Neural crest cell (in vitro differentiated cells): ENCODE measurements at places on chromosomes 13 and 19. TPM values are rescaled to one million over a fixed set of nuclear protein-coding genes. Genes with fewer than 3 reads are reported as not detected.

GRCh38 chr19:13849991-13850909 lies 26.7 kb upstream of the NANOS3 start:
- DNase-seq = peak; percentile 62

- DNase-seq = no peak
These were observed 4.0 kb upstream of the FTL start for GRCh38 chr19:48961051-48961649.

DNA sequence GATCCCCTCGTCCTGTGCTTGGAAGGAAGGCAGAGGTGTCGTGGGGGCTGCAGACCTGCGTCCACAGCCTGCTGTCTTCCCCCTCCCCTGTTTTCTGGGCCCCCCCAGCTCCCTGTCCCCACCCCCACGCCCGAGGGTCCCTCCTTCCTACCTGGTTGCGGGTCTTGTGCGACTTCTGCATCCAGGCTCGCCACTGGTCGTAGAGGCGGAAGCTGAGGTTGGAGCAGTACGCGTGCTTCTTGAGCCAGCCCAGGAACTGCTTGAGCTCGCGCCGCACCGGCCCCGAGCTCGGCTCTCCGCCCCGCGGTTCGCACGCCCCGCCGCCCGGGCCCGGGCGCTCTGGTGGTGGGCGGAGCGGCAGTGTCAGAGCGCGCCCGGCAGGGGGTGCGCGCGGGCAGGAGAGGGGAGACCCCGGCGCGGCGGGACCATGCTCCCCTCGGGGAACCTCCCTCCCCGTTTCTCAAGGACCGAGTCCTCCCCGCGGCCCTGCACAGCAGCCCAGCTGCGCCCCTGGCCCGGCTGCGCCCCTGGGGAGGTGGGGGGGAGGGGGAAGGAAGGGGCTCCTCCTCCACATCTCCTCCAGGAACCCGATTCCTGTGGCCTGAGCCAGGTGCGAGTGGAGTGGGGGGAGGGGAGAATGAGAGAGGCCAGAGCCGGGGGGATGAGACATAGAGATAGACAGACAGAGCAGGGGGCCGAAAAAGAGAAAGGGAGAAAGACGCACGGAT lies 5.7 kb downstream of the REX1BD start:
- peak; percentile 77 for DNase-seq

DNA sequence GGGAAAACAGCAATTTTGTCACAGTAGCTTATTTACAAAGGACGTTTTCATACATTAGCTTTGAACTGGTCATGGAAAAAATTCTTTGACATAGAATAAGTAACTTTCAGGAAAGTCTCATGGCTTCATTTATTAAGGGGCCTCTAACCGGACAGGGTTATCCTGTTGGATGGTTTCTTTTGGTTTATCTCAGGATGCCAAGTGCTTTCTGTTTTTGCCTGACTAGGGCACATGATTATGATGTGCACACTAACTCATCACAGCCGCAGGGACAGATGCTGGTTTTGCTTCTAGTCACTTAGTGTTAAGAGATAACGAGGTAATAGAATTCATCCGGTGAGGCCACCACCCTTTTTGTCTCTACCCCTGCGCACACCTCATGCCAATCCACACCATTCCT lies 53.0 kb downstream of the TGDS start:
- no peak for DNase-seq

DNA sequence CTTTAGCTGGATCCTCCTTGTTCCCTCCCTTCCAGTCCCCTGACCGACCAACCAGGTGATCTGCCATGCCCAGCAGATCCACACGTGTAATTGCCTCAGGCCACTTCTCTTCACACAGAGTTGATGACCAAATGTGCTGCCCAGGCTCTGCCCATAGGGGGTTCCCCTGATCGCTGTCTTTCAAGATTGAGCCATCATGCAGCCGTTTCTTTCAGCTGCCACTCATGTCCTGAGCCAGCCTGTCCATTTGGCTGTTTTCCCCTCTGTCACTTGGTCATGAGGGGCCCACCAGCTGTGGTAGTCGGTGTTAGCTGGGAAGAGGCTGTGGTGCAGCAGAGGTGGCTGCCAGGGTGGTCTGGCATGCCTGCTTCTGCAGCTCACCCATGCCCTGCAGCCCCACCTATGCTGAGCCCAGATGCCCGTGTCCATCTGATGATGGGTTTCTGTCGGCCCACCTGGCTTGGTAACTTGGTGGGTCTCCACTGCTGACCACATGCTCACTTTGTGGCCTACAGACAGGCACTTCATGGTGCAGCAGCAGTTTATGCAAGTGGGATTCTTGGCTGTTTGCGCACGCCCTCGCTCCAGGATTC lies 35.6 kb upstream of the GPR183 start:
- no peak for DNase-seq

DNA sequence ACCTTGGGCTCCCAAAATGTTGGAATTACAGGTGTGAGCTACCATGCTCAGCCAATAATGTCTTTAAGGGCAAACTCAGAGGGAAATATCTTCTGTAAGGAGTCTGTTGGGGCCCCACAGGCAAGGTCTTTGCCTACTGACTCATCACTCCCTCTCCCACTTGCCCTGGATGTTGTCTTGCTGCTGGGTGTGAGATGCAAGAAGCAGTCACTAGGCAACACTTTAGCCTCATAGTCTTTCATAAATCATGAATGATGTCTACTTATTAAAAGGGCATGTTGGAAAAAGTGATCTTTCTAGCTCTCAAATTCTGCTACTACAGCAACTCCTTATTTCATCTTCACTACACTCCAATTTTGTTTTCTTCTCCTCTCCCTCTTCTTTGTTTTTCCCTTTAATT lies 34.6 kb upstream of the SLC10A2 start:
- DNase-seq = no peak

DNA sequence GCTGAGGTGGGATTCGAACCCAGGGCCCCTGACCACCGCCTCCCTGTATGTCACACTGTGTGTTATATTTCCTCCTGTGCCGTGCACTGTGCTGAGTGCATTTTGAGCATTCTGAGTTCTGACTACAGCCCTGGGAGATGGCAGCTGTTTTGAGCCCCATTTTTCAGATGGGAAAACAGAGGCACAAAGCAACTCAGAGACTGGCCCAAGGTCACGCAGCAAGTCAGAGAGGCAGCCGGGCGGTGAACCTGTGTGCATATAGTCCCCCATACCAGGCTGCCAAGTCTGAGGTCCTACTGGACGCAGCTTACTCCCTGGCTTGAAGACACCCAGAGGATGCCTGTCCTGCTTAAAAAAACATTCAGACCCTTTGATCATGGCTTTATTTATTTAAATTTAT lies 17.7 kb downstream of the MYH14 start:
- no peak for DNase-seq

GRCh38 chr13:39712626-39713025 lies 57.2 kb downstream of the COG6 start:
- DNase-seq = no peak

- DNase-seq = no peak
These were observed 12.1 kb upstream of the GPR4 start for GRCh38 chr19:45613926-45614725.

SERP2 gene
- 10.3 and 14.0 TPM in 2 replicates for total RNA-seq

PRRG2 gene
- 1.0 and 1.3 TPM in 2 replicates for total RNA-seq

EDNRB gene
- 26.8 and 27.9 TPM in 2 replicates for total RNA-seq

OR4F17 gene
- not detected in 2 replicates for total RNA-seq
